ENCODE measurements at places on chromosomes 6 and 20.

- no peak for DNase-seq
Measured at GRCh38 chr6:85824329-85824728, 181.6 kb upstream of the SYNCRIP start.

GRCh38 chr20:50304501-50304856 is 113.8 kb downstream of the CEBPB start:
- DNase-seq, result no peak

DNA sequence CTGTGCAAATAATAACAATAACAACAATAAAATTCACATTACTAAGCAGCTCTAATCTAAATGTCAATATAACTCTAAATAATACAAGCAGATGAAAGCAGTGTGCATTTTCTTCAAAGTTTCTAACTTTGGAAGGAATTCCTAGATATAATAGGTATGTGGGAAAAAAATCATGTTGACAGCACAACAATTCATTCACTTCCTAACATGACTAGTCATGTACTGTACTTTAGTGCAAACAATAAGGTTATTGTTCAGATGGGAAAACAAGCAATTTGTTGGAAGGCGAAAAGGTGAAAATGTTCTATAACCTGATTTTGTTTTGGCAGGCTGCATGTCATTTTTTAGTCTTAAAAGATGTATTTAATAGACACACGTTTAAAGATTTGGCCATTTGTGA is 484.3 kb upstream of the JAG1 start:
- no peak for DNase-seq

GRCh38 chr20:46647469-46647868 is 3.8 kb downstream of the SLC13A3 start:
- DNase-seq, result no peak

GRCh38 chr20:35598476-35598875 is 17.2 kb upstream of the SPAG4 start:
- DNase-seq, result no peak

- DNase-seq, result no peak
Measured at GRCh38 chr6:51594981-51595380, 492.4 kb downstream of the PKHD1 start.

DNA sequence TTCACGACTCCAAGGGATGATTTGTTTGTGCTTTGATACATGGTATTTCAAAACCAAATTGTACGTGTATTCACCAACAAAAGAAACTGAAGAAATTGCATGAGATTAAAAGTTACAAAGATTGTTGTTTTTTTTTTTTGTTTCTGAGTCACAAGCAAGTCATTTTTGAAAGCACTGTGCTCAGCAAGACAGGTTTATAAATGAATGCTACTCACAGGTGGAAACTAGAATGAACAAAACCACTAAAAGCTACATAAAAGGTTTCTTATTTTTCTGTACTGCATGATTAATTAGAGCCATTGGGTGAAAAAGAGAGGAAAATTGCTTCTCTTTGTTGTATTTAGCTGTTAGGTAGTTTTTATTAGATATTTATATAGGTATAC is 90.2 kb upstream of the RIPOR2 start:
- DNase-seq, result no peak

DNA sequence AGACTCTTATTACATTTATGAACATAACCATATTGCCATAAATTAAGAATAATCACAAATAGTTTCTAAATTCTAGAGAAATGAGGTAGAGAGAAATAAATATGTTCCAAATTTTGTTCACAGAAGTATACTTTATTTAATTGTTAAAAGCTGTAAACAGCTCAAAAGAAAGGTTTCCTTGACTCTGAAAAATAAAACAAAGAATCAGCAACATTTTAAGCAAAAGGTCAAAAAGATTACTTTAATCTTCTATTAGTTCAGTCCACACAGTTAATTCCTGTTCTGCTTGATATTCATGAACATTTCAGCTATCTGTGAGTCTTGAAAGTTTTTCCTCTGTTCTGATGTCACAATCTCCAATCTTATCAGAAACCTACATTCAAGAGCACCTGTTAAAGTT is 197.9 kb downstream of the GJA1 start:
- no peak for DNase-seq

GRCh38 chr6:100379386-100379785 is 85.3 kb downstream of the SIM1 start:
- no peak for DNase-seq

DNA sequence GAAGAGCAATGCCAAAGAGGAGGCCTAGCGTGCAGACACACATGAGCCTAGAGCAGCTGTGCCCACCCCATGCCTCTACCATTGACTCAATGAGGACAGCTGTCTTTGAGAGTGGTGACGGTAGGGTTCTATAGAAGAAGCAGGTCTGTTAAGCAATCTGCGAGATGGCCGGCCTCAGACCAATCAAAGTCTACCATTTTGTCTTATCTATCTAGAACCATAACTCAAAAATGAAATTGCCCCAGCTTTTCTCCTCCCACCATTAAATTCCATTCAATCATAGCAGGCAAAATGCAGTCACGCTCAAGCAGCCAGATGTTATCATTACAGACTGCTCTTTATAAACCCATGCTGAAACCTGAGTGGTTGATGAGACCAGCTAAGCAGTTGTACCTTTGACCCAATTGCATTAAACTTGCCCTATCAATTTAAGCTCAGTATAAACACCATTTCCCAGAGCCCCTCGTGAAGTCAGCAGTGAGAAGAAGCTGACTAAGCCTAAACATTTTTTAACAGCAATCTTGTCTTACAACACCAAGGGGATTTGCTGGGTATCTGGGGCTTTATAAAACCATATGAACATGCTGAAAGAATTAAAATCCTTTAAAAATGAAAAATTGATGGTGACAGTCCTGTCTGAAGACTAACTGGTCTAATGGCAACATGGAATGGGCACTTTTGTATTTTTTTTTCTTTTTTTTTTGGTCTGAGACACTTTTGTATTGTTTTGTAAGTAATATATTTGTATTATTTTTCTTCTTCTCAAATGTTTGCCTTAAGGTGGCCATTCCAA is 57.5 kb downstream of the FOXC1 start:
- DNase-seq, result no peak

DNA sequence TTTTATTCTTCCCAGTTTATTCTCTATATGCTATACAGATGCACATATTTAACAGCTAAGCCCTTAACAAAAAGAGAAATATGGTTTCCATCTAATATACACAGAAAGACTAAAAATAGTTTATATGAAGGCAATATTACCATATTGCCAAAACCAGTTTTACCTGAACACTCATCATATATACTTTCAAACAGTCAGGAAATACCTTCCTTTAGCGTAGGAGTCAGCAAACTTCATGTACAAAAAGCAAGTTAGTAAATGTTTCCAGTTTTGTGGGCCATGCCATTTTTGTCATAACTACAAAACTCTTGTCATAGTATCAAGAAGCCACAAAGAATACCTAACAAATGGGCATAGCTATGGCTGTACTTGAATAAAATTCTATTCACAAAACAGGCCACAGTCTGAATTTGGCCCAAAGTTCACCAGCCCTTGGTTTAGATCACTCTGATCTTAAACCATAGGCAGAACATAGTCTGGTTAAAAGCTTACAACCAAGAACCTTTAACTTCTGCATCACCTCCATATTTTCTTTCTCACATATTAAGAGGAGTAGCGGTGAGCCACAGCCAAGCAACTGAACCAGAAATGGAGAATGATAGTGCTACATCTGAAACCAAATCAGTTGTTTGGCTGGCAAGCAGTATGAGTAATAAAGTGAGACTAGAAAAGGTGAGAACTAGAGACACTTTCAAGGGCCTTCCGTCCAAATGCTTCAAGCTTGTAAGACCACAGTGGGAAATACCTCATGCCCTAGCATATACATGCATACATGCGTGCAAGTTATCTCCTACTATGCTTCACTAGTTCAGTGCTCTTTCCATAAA is 116.6 kb downstream of the PTPRK start:
- no peak for DNase-seq

DNA sequence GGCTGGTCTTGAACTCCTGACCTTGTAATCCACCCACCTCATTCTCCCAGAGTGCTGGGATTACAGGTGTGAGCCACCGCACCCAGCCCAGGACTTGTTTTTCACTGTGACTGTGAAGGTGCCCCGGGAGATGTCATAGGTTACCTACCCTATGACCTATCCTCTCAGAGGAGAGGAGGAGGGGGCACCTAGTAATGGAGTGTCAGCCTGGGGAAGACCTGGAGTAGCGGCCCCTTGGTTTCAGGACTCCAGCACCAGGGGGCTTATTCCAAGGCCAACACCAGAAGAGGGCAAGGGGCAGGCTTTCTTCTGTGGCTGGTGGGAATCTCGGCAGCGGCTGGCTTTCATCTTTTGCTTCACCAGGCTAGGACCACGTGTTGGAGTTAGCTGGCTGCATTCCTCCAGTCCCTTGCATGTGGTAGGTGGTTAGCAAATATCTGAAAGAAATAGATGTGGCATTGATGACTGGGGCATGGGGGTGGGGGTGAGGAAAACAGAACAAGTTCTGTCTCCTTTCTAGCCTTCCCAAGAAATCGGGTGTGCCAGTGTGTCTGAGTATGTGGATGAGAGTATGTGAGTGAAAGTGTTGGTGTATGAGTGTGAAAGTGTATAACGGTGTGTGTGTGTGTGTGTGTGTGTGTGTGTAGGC is 7.9 kb upstream of the ITPR3 start:
- no peak for DNase-seq

DNA sequence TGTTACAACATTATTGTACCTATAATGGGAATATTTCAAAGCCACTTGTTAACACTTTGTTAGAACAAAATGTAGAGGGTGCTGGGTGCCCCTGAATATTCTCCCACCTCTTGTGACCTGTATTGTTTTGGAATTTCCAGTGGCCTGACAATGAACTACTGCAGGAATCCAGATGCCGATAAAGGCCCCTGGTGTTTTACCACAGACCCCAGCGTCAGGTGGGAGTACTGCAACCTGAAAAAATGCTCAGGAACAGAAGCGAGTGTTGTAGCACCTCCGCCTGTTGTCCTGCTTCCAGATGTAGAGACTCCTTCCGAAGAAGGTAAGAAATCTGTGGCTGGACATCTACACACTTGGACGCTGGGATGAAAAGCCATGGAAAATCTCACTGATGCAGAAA is 28.9 kb downstream of the PLG start:
- DNase-seq, result no peak

- no peak for DNase-seq
Measured at GRCh38 chr6:116528780-116529179, 16.7 kb downstream of the TRAPPC3L start.

DNA sequence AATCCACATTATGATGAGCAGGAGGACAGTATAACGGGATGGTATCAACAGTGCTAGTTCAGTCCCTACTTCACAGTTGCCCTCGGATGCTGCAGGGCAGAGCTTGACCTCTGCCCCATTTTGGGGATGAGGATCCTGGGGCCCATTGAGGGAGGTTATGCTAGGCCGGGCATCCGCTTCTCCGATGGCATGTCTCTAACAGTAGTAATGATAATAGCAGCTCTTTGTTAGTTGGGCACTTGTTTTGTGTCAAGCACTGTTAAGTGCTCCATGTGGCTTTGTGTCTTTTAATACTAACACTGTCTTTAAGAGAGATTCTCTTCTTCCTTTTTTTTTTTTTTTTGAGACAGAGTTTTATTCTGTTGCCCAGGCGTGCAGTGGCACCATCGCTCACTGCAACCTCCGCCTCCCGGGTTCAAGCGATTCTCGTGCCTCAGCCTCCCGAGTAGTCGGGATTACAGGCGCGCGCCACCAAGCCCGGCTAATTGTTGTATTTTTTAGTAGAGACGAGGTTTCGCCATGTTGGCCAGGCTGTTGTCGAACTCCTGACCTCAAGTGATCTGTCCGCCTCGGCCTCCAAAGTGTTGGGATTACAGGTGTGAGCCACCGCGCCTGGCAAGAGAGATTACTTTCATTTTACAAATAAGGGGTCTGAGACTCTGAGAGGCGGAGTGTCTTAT is 1.1 kb downstream of the MAPRE1 start:
- DNase-seq, result no peak

GRCh38 chr6:138429761-138430160 is 25.7 kb downstream of the HEBP2 start:
- DNase-seq, result no peak

GRCh38 chr6:19193624-19194023 is 643.5 kb upstream of the ID4 start:
- DNase-seq, result no peak

- DNase-seq, result no peak
Measured at GRCh38 chr6:23170049-23170448, 600.7 kb downstream of the HDGFL1 start.

DNA sequence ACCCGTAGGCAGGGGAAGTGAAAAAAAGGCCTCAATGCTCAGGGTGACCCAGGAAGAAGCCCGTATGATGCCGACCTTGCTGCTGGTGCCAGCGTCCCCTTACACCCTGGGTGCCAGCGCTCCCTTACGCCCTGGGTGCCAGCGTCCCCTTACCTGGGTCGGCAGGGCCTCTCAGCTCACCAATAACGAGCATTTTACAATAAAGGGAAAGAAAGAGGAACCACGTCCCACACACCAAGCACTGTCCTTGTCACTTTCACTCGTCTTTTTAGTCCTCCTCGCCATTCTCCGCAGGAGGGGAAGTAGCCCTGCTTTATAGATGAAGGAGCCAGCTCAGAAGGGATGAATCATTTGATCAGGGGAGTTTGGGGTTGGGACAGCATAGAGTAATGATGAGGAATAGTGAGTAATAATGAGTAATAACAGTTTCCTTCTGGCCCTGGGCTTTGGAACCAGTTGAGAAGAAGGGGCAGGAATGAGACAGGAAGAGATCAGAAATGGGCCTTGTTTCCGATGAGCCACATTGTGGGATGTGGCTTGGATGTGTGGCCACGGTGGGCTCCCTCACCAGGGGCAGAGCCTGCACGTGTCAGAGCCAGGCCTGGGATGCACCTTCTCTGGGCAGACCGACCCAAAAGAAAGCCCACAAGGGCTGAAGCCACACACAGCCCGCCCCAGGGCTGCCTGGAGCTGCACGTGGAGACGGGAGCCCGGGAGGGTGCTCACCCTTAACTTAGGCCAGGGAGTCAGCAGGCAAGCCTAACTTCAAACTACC is 75.7 kb downstream of the SYNJ2 start:
- DNase-seq, result no peak

DNA sequence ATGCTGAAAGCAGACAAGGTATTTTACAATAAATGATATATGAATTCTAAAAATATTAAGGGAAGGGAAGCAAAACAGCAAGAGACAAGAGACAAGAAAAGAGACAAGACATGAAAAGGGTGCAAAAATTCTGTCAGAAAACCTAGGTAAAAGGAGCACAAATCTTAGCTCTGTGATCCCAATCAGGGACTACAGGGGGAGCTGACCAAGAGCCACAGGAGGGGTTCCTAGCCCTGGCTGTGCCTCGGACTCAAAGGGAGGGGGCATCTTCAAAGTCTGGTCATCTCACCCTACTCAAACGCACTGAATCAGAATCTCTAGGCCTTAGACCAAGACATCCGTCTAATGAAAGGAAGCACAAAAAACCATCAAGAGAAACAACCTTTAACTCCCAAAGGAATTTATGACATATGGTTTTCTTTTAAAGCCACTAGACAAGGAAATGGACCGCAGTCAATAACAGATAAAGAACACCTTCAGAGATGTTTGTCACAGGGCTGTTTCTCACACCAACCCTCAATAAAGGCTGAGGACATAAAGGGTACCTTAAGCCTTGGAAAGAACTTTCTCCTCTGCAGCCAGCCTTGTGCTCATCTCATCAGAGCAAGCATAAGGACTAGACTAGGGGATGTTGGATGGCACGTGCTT is 130.4 kb upstream of the CDYL start:
- no peak for DNase-seq
